NCI-H2081 (cell line): ENCODE measurements at places on chromosomes 11 and 22.

GRCh38 chr11:10639350-10639749 is 54.2 kb downstream of the IRAG1 start:
- DNase-seq = no peak

- DNase-seq = no peak
Measured at GRCh38 chr11:120867531-120867930, 156.4 kb upstream of the TBCEL start.

DNA sequence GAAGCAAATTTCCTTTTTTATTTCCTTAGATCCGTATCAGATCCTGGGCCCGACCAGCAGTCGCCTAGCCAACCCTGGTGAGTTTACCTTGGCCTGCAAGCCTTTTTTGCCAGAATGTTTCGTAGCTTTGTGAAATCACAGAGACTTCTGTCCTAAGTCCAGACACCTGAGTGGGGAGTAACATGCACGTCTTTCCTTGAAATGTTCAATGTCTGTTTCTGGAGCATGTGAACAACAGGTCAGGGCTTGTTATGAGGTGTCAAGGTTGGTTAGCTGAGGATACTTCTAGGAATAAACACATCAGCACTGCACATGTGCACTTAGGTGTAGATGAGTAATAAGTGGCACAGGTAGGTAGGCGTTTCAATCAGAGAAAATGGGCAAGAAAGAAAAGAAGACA is 58.0 kb downstream of the KCNJ1 start:
- DNase-seq = no peak

- DNase-seq = no peak
Measured at GRCh38 chr11:65865550-65866172, 5.4 kb downstream of the MUS81 start.

DNA sequence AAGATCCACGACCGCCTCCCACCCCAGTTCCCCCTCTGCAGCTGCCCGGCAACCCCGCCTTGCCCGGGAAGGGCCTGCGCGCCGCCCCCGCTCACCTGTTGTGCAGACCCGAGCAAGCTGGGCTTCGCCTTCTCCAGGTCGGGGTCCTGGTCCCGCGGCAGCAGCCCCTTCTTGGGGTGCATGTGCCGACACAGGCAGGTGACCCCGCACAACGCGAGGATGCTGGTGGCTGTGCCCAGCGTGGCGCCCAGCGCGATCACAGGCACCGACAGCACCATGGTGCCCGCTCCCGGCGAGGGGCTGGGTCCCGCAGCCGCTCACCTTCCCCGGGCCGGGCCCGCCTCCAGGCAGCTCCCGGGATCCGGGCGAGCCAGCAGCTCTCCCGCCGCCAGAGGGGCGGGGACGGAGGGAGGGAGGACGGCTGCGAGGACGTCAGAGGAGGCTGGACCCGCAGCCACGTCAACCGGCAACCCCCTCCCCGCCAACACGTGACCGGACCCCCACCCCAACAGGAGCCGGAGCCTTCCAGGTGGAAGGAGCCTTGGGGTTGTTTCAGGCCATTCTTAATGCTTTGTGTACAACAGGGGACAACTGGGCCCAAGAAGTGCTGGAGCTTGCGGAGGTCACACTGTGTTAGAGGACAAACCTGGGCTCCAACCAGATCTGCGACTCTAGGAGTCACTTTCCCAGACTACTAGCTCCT is at the start of gene SYT13:
TSS of gene SYT13 (minus strand) at position 412 of the 703 bp plus-strand sequence. CDS start at position 278, 134 bp downstream.
- DNase-seq = peak; percentile 46

DNA sequence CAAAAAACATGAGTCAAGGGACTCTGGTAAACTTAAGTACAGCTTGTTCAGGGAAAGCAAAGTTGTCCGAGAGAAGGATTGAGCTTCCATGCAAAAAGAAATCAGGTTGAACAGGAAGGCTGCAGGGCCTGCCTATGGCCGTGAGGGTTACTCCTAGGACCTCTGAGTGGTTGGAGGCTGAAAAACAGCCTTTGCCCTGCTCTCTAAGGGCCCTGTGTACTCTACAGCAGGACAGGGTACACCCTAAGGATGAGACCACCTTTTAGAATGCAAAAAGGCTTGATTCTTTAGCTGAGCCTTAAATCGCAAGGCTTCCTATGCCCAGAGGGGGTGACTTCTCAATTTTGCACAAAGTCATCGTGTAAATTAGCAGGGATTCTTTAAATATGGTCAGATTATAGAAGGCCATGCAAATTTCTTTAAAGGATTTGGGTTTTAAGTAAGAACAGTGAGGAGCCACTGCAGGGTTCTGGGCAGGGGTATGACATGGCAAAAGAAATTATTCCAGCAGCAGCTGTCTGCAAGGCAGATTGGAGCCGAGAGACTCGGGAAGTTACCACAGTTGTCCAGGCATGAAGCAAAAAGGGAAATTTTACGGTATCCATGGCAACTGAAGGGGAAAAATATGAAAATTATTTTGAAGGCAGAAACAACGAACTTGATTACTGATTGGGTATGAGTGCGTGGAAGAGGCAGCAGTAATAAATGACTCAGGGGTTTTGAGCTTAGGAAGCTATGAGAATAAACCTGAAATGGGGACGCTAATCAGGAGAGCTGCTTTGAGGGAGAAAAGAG is 91.8 kb downstream of the FAM76B start:
- no peak for DNase-seq

- DNase-seq = no peak
Measured at GRCh38 chr22:17974087-17974486, 50.3 kb downstream of the MICAL3 start.

- DNase-seq = no peak
Measured at GRCh38 chr11:90846628-90847027, 623.8 kb upstream of the CHORDC1 start.

- DNase-seq = no peak
Measured at GRCh38 chr22:41978732-41979131, 9.5 kb downstream of the SEPTIN3 start.
